Esophagus mucosa (tissue), 1 donor: ENCODE measurements at places on chromosomes 7 and 10.

DNA sequence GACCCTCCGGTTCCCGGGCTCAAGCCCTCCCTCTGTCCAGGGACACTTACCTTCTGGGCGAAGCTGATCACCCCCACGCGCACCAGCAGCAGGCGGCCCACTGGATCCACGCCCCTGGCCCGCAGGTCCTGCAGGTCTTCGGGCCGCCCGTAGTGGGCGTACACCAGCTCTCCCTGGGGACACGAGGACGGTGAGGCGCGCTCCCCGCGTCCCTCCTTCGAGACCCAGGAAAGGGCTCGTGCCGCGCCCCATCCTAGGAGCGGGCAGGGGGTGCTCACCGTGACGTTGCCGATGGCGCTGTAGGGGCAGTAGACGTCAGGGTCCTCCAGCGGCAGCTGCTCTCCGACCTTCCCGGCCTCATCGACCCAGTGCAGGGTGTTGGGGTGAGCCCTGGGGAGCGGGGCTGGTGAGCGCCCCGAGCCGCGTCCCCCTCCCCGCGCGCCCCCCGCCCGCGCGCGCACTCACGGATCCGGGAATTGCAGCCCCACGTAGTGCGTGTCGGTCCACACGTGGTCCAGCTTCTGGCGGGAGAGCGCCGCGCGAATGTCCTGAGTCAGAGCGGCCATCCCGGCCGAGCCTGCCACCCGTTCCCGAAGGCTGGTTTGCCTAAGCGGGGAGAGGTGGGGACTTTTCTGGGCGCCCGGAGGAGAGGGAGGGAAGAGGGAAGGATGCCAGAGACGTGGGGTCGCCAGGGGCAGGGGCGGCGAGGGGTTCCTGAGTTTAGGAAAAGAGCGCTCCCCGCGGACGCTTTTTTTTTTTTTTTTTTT lies 8.2 kb downstream of the TFR2 start:
- ATAC-seq: peak; percentile 62

GRCh38 chr7:116708248-116708647 lies 36.3 kb downstream of the MET start:
- ATAC-seq: no peak

DNA sequence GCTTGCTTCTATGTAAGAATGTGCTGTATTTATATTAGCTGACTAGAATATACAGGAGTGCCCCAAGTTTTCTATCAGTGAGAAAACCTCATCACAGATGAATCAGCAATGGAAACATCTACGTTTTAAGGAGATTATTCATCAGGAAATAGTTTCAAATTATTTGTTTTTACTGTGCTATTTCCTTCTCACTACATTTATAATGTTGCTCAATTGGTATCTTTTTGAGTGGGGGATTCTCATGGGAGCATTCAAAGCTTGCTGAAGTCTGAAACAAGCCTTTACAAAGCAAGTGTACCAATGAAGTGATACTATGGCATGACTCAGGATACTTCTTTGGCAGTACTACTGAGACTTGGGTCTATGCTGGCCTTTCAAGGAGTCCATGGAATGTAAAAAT lies 191.1 kb upstream of the SLC26A5 start:
- no peak for ATAC-seq

GRCh38 chr10:59868696-59869593 lies 37.4 kb downstream of the CCDC6 start:
- peak; percentile 44 for ATAC-seq

GRCh38 chr10:49633327-49634068 lies 19.7 kb downstream of the CHAT start:
- ATAC-seq: no peak

DNA sequence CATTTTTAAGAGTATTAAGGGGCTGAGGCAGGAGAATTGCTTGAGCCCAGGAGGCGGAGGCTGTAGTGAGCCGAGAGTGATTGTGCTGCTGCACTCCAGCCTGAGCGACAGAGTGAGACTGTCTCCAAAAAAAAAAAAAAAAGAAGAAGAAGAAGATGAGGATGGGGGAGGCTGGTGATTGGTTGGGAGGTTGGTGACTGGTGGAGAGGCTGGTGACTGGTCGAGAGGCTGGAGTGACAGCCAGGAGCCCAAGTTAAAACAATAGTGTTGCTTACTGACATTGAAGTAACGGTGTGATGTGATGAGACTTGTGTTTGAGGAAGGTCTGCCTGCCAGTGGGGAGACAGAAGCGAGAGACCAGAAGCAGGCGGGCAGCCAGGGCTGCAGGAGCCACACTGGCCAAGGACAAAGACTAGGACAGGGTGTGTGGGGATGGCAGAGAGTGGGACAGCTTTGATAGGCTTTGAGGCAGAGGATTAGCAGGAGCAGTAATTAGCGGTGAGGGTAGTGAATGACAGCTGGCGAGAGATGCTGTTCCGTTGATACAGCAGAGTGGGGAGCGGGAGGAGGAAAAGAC lies 4.9 kb downstream of the SRRT start:
- ATAC-seq: no peak
